ENCODE measurements at places on chromosomes 11 and 22. TPM values are rescaled to one million over a fixed set of nuclear protein-coding genes. Genes with fewer than 3 reads are reported as not detected.

Gene RFPL1
- not detected for total RNA-seq

Gene SYT13
- 6.2 TPM for total RNA-seq

Gene SLCO2B1
- 45.6 TPM for total RNA-seq

Gene E2F8
- 1.9 TPM for total RNA-seq
